ENCODE measurements at places on chromosomes 2 and 18. TPM values are rescaled to one million over a fixed set of nuclear protein-coding genes. Genes with fewer than 3 reads are reported as not detected.

- H3K27ac ChIP-seq: no peak overlapping the region
- H3K4me3 ChIP-seq: no peak overlapping the region
- DNase-seq: no peak
- no peaks in the 10 kb centered on the region for H3K36me3 ChIP-seq
Observed at GRCh38 chr18:13583576-13584550, 142.5 kb downstream of the FAM210A start.

DNA sequence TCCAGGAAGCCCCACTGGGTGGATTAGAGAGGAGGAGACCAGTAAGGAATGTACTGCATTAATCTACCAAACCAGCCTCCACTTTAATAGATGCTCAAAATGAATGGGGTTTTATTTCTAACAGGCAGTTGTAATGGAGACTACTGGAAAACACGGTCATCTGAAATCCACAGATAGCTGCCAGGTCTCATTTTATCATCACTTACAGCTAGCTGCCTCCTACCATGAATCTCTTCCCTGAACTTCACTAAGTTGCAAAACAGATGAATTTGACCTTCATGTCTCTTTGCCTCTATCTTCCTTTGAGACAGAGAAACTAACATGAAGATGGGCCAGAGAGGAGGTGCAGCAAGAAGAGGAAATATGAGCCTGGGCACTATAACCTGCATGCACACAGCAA lies 21.9 kb downstream of the ZBTB7C start:
- DNase-seq: no peak
- no peaks in the 10 kb centered on the region for H3K4me1 ChIP-seq

CGREF1 gene
- total RNA-seq: 1.1 TPM

POTEJ gene
- total RNA-seq: not detected

LAMA1 gene
- total RNA-seq: 0.71 TPM
